ENCODE measurements at places on chromosomes 3 and 15. TPM values are rescaled to one million over a fixed set of nuclear protein-coding genes. Genes with fewer than 3 reads are reported as not detected.
A peak's percentile ranks its signal among the peaks of the same experiment; 100 is the strongest.

GRCh38 chr3:7241584-7242302 is 380.8 kb downstream of the GRM7 start:
- no peaks in the 10 kb centered on the region for H3K36me3 ChIP-seq
- no peak overlapping the region for H3K27ac ChIP-seq
- no peak overlapping the region for H3K4me3 ChIP-seq
- no peaks in the 10 kb centered on the region for H3K27me3 ChIP-seq

GRCh38 chr3:32815841-32816438 is 1.9 kb upstream of the TRIM71 start:
- H3K4me3 ChIP-seq = peak overlapping the region; percentile 31
- DNase-seq = no peak
- H3K27ac ChIP-seq = no peak overlapping the region
- H3K36me3 ChIP-seq = peaks cover 2% of the 10 kb centered on the region

GRCh38 chr3:133136114-133137041 is 98.2 kb downstream of the TMEM108 start:
- H3K27ac ChIP-seq = no peak overlapping the region
- no peaks in the 10 kb centered on the region for H3K36me3 ChIP-seq
- H3K4me1 ChIP-seq = no peaks in the 10 kb centered on the region
- no peak overlapping the region for H3K4me3 ChIP-seq

The CAND2 gene
- 0.31 TPM for total RNA-seq

The TIMP4 gene
- total RNA-seq = not detected

DNA sequence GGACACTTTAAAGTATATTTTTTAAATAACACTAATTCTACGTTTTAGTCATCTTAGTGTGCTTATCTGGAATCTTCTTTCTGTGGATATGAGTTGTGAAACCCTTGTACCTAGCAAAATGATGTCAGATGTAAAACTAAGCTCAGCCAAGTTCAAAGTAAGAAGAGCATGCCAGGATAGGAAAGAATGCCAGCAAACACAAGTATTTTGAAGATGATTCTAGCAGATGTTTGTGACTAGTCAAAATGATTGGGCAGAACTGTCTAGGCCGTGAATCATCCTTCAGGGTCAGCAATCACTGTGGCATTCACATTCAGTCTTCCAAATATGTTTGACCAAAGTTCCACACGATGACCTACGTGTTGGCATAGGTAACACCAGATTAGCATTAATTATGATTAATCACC is 5.4 kb upstream of the PLOD2 start:
- no peak overlapping the region for H3K4me3 ChIP-seq
- H3K36me3 ChIP-seq = no peaks in the 10 kb centered on the region
- DNase-seq = no peak
- peaks cover 4% of the 10 kb centered on the region for H3K4me1 ChIP-seq
